Neural crest cell (in vitro differentiated cells): ENCODE measurements at places on chromosomes 7 and 10. TPM values are rescaled to one million over a fixed set of nuclear protein-coding genes. Genes with fewer than 3 reads are reported as not detected.
A peak's percentile ranks its signal among the peaks of the same experiment; 100 is the strongest.

Gene HHEX
- not detected in 2 replicates for total RNA-seq

- peaks cover 3% of the 10 kb centered on the region for H3K27me3 ChIP-seq
- no peaks in the 10 kb centered on the region for H3K4me1 ChIP-seq
- no peak overlapping the region for H3K4me3 ChIP-seq
- no peak for DNase-seq
- no peak overlapping the region for H3K27ac ChIP-seq
Measured at GRCh38 chr7:27409776-27410175, 167.2 kb downstream of the EVX1 start.

- H3K4me1 ChIP-seq, result no peaks in the 10 kb centered on the region
- no peaks in the 10 kb centered on the region for H3K27me3 ChIP-seq
- H3K27ac ChIP-seq, result peak overlapping the region; percentile 87
- DNase-seq, result no peak
- H3K36me3 ChIP-seq, result peaks cover 5% of the 10 kb centered on the region
- H3K4me3 ChIP-seq, result no peak overlapping the region
Measured at GRCh38 chr7:20998309-20998708, 211.6 kb upstream of the SP8 start.

DNA sequence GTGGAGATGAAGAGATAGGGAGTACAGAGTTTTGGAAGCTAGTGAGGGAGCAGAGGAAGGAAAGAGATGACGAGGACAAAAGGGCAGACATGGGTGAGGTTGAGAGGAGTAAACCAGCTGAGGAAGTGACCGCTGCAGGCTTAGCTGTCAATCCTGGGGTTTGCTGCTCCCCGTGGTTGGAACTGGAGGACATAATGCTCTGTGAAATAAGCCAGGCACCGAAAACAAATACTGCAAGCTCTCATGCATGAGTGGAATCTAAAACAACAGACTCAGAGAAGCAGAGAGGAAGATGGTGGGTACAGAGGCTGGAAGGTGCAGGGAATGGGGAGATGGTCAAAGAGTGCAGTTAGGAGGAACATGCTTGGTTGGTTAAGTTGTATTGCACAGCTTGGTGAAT, 482.2 kb upstream of the C7orf33 start:
- DNase-seq, result no peak
- H3K4me3 ChIP-seq, result no peak overlapping the region
- H3K36me3 ChIP-seq, result no peaks in the 10 kb centered on the region
- no peaks in the 10 kb centered on the region for H3K27me3 ChIP-seq
- H3K27ac ChIP-seq, result no peak overlapping the region
- H3K4me1 ChIP-seq, result no peaks in the 10 kb centered on the region

DNA sequence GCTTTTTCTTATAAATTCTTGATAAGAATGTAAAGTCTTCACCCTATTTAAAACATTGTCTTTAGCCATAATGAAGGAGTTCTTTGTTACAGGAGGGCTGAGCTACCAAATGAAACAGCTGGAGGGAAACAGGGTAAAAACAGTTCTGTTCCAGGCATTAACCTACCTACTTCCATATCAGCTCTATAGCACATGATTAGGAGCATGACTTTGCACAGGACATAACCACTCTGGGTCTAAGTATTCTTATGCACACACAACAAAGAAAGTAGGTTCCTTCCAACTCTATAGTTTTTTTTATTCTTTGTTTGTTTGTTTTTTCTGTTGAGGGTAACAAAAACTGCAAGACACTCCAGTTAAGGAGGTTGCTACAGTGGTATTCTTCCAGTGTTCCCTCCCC, 52.7 kb downstream of the SCIN start:
- no peaks in the 10 kb centered on the region for H3K4me1 ChIP-seq
- no peak overlapping the region for H3K4me3 ChIP-seq
- no peak for DNase-seq
- no peak overlapping the region for H3K27ac ChIP-seq

DNA sequence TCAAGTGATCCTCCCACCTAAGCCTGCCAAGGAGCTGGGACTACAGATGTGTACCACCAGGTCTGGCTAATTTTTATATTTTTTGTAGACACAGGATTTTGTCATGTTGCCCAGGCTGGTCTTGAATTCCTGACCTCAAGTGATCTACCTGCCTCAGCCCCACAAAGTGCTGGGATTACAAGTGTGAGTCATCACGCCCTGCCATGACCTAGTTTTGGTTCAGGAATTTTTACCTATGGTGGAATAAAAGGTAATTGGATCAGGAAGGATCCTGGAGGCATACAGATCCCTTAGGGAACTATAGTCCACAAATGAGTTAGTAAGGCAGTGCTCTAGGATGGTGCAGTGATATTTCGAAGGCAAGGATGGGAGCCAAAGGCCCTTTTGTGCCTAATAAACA, 717.9 kb downstream of the PHTF2 start:
- no peaks in the 10 kb centered on the region for H3K36me3 ChIP-seq
- H3K27me3 ChIP-seq, result no peaks in the 10 kb centered on the region
- DNase-seq, result no peak
- H3K4me1 ChIP-seq, result peaks cover 22% of the 10 kb centered on the region

Gene LRRC61
- 23.2 and 26.3 TPM in 2 replicates for total RNA-seq

GRCh38 chr7:1659696-1660095, 10.4 kb upstream of the ELFN1 start:
- no peak for DNase-seq
- peaks cover 69% of the 10 kb centered on the region for H3K27me3 ChIP-seq
- H3K4me3 ChIP-seq, result no peak overlapping the region
- no peak overlapping the region for H3K27ac ChIP-seq
- H3K4me1 ChIP-seq, result no peaks in the 10 kb centered on the region

Gene LIPK
- not detected in 2 replicates for total RNA-seq

Gene CNTNAP2
- 9.3 and 12.9 TPM in 2 replicates for total RNA-seq

DNA sequence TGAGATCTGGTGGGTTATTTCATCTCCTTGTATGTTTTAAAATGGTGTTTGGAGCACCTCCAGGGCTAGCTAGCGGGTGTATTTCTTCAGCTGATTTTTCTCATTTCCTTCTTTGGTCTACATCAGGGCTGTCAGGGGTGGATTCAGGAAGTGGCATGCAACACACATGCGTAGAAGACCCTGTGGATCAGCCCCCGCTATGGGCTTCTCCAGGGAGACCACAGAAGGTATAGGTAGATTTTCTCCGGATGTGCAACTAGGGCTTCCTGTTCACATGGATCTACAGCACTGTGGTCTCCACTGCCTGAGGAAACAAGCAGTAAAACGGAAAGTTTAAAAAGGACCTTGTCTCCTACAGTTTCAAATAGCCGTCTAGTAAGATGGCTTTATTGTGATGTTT, 10.4 kb downstream of the NUB1 start:
- H3K27ac ChIP-seq, result no peak overlapping the region
- H3K4me3 ChIP-seq, result no peak overlapping the region
- peaks cover 9% of the 10 kb centered on the region for H3K4me1 ChIP-seq
- no peak for DNase-seq
- H3K27me3 ChIP-seq, result no peaks in the 10 kb centered on the region
- H3K36me3 ChIP-seq, result no peaks in the 10 kb centered on the region
